ENCODE measurements at places on chromosomes 5 and 9.

DNA sequence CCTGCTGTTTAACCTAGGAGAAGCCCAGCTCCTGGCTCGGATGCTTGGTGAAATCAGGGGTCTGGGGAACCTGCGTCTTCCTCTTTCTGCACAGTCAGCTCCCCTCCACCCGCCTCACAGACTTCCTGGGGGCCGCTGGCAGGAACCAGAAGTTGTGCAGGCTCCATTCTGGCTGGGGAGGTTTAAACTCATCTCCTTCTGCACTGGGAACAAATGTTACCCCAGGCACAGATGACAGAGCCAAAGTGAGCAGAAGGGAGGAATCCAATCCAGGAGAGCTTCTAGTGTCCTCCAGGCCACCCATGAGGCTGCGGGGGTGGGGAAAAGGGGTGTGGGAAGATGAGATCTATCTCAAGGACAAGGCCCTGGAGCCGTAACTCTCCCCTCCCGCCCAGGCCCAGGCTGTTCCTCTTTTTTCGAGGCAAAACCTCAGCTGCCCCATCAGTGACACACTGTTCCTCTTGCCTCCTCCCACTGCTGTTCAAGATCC is 31.2 kb downstream of the KCNMB1 start:
- H3K27ac ChIP-seq = peak overlapping the region; percentile 55
- peaks cover 78% of the 10 kb centered on the region for H3K4me1 ChIP-seq
- peak; percentile 92 for DNase-seq

DNA sequence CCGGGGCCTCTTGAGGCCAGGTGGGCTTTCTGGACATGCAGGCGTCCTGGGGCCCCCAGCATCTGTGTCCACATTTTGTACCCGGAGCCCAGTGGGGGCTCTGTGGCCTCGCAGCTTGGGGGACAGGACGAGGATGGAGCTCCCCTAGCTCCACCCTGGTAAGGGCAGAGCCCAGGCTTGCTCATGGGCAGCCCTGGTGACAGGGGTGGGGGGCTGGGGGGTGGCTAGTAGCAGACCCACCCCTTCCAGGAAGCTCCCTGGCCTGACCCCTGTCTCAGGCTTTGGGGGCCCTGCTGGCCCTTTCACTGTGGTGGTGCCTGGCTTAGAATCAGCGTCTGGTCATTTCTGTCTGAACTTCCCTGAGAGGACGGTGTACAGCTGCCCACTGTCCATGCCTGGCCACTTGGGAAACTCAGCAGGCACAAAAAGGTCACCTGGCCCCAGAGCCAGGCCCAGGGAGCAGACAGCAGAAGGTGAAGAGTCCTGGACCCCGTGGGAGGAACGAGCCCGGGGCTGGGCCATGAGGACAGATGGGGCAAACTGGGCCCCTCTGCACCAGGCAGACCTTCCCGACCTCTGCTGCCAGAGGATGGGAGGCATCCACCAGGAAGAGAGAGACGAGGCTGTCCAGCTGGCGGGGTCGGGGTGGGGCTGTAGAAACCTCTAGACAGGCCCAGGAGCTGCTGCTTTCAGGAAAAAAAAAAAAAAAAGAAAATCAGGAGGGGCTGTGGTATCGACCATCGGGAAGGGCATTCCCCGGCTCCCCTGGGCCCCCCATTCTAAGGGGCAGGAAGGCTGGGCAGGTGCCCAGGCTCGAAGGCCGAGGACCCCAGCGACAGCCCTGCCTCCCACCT is 52.8 kb downstream of the EXD3 start:
- H3K27me3 ChIP-seq = no peaks in the 10 kb centered on the region
- no peaks in the 10 kb centered on the region for H3K4me1 ChIP-seq
- DNase-seq = no peak
- H3K27ac ChIP-seq = no peak overlapping the region
- H3K36me3 ChIP-seq = no peaks in the 10 kb centered on the region
- H3K4me3 ChIP-seq = no peak overlapping the region

- H3K27me3 ChIP-seq = no peaks in the 10 kb centered on the region
- H3K27ac ChIP-seq = no peak overlapping the region
- no peaks in the 10 kb centered on the region for H3K36me3 ChIP-seq
- H3K4me1 ChIP-seq = no peaks in the 10 kb centered on the region
- H3K4me3 ChIP-seq = no peak overlapping the region
Measured at GRCh38 chr5:159581502-159582249, 251.4 kb upstream of the IL12B start.

GRCh38 chr5:1270426-1270825 is 24.4 kb downstream of the TERT start:
- H3K27me3 ChIP-seq = no peaks in the 10 kb centered on the region
- H3K4me3 ChIP-seq = no peak overlapping the region
- H3K4me1 ChIP-seq = no peaks in the 10 kb centered on the region

DNA sequence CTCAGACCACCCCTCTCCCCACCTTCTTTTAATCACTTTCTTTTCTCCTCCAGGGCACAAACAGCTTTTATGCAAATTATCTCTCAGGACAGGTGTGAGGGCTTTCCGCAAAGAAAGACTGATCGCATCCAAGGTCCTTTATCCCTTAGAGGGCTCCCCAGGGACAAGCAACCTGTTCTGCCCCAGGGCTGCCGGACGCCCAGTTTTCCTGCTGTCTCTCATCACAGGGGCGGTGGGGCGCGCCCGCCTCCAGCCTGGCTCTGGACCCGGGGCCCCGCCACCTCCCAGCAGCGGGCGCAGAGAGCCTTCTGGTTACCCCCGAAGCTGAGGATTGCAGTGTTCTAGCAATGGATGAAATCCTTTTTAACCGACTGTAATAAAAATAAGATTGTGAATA is 266.1 kb downstream of the CWC27 start:
- H3K4me1 ChIP-seq = peaks cover 14% of the 10 kb centered on the region
- no peak for DNase-seq
- H3K36me3 ChIP-seq = no peaks in the 10 kb centered on the region
- H3K27ac ChIP-seq = peak overlapping the region; percentile 98

DNA sequence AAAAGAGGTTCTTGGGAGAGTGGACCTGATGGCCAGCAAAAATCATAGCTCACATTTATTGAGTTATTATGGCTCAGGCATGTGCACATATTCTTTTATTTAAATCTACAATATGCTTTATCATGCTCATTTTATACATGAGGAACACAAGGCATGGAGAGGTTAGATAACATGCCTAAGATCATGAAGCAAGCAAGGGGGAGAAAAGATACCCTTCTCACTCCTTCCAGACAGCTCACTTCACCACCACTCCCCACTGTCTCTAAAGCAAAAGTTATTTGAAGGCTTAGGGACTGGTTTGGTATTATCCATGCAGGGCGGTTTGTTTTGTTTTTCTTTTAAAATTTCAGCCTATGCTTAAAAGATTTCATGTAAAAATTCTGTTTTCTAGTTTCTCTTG is 59.0 kb upstream of the PDE8B start:
- no peaks in the 10 kb centered on the region for H3K4me1 ChIP-seq
- no peak overlapping the region for H3K4me3 ChIP-seq
- H3K36me3 ChIP-seq = no peaks in the 10 kb centered on the region

GRCh38 chr9:114641967-114642366 is 15.6 kb downstream of the TEX53 start:
- no peaks in the 10 kb centered on the region for H3K27me3 ChIP-seq
- no peaks in the 10 kb centered on the region for H3K36me3 ChIP-seq
- no peak for DNase-seq
- no peaks in the 10 kb centered on the region for H3K4me1 ChIP-seq
- no peak overlapping the region for H3K4me3 ChIP-seq

- DNase-seq = no peak
- no peaks in the 10 kb centered on the region for H3K27me3 ChIP-seq
- no peaks in the 10 kb centered on the region for H3K36me3 ChIP-seq
- H3K4me1 ChIP-seq = no peaks in the 10 kb centered on the region
- H3K27ac ChIP-seq = no peak overlapping the region
Measured at GRCh38 chr5:155316070-155316714, 302.6 kb downstream of the KIF4B start.

DNA sequence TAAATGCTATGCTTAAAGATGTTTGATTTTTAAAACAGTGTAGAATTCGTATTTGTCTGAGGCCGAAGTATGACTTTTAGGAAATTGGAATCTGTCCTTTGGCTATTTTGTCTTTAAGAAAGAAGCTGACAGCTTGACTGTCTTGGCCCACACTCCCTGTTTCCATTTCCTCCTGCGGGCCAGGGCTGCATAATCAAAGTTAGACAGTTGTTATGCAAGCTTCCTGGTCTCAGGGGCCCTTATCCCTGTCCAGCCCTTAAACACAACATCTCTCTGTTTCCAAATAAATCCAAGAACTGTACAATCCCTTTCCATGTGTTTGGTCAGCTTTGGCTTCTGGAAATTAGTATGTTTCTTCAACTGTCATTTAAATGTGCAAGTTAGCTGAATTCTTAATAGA is 54.6 kb upstream of the ECM2 start:
- no peaks in the 10 kb centered on the region for H3K4me1 ChIP-seq
- H3K36me3 ChIP-seq = no peaks in the 10 kb centered on the region
- H3K27me3 ChIP-seq = no peaks in the 10 kb centered on the region
- no peak overlapping the region for H3K27ac ChIP-seq
- peak; percentile 72 for DNase-seq
- no peak overlapping the region for H3K4me3 ChIP-seq

- no peaks in the 10 kb centered on the region for H3K27me3 ChIP-seq
- H3K36me3 ChIP-seq = no peaks in the 10 kb centered on the region
- H3K27ac ChIP-seq = no peak overlapping the region
Measured at GRCh38 chr5:160621526-160621925, 199.9 kb downstream of the PTTG1 start.

- no peak overlapping the region for H3K27ac ChIP-seq
- no peak for DNase-seq
- H3K27me3 ChIP-seq = no peaks in the 10 kb centered on the region
- H3K4me1 ChIP-seq = peaks cover 25% of the 10 kb centered on the region
Measured at GRCh38 chr5:151048526-151048925, 28.1 kb downstream of the GPX3 start.

GRCh38 chr9:89750117-89750791 is 145.4 kb downstream of the GADD45G start:
- H3K27me3 ChIP-seq = no peaks in the 10 kb centered on the region
- peak; percentile 54 for DNase-seq
- H3K36me3 ChIP-seq = no peaks in the 10 kb centered on the region
- H3K4me3 ChIP-seq = no peak overlapping the region

- no peaks in the 10 kb centered on the region for H3K4me1 ChIP-seq
- H3K4me3 ChIP-seq = no peak overlapping the region
- H3K36me3 ChIP-seq = no peaks in the 10 kb centered on the region
- H3K27ac ChIP-seq = no peak overlapping the region
Measured at GRCh38 chr5:103487822-103488493, 74.6 kb downstream of the NUDT12 start.

GRCh38 chr9:69332067-69332685 is 7.2 kb downstream of the ENTREP1 start:
- no peaks in the 10 kb centered on the region for H3K4me1 ChIP-seq
- no peaks in the 10 kb centered on the region for H3K27me3 ChIP-seq
- no peaks in the 10 kb centered on the region for H3K36me3 ChIP-seq
- DNase-seq = no peak

- DNase-seq = no peak
- H3K4me1 ChIP-seq = peaks cover 7% of the 10 kb centered on the region
Measured at GRCh38 chr5:71894091-71894490, 175.0 kb downstream of the CARTPT start.
